Activated CD4-positive, alpha-beta T cell treated with anti-CD3 and anti-CD28 coated beads for 24 hours (primary cell): ENCODE measurements at places on chromosomes 12 and 14.

GRCh38 chr14:100325958-100326357 lies 2.8 kb downstream of the SLC25A47 start:
- no peak for DNase-seq

DNA sequence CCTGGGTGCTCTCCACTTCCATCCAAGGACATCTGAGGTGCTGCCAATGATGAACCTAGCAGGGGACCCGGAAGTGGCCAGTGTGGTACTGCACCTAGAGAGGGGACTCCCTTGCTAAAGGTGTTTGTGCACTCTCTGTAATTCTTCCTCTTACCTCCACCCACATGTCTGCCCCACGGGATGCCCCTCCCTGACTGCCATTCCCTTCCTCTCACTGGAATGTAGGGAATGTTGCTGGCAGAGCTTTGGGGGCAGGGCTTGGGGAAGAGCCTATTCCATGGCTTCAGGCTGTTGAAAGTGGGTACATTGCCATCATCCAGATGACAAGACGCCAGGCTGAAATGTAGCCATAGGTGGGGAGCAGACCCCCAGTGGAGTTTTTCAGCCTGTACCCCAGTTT lies 153.2 kb downstream of the SMOC1 start:
- no peak for DNase-seq

DNA sequence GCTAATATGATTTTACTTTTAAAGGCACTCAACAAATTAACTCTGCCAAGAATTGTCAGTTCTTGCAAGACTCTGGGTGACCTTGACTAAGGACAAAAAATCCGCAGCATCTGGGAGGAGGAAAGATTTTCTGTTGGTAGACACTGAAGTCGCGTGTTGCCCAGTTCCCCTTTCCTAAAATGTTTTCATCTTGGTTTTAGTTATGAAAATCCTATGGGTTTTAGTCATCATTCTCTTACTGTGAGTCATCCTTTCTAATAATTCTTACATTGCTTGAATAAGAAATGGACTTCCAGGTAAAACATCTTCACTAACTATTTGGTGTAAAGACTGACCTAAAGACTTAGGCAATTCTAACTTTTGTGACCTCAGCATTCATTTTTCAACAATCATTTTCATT lies 9.1 kb downstream of the GSG1 start:
- DNase-seq, result no peak

DNA sequence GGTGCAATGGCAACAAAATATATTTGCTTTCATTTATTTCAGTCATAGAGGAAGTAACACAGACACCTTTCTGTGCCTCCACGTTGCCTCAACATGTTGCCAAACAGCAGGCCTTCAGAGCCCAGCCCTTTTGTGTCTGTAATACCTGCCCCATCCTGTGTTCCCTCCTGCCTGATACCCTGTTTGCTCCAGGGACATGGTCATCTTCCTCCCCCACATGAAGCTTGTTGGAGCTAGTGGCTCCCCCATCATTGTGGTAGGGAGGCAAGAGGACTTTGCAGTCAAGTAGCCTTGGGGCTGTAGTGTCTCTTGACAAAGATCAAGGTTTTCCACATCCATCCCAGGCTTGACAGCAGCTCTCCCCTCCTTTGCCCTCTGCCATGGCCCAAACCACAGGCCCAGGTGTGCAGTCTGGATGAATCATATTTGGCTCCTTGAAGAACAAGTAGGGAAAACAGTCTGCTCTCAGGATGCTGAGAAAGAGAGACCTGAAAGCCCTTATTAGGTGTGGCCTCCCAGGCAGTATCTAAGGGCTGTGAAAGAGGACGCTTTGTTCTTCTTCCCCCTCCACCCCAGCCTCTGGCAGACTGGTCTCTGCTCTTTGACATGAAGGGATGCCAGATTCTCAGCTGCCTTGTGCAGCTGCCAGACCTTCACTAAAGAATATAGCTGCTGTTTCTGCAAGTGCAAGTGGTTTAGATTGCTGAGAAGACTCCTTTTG lies 329.0 kb downstream of the C12orf75 start:
- DNase-seq, result no peak

GRCh38 chr12:121131941-121132341 lies 735 bp upstream of the P2RX7 start:
- no peak for DNase-seq

DNA sequence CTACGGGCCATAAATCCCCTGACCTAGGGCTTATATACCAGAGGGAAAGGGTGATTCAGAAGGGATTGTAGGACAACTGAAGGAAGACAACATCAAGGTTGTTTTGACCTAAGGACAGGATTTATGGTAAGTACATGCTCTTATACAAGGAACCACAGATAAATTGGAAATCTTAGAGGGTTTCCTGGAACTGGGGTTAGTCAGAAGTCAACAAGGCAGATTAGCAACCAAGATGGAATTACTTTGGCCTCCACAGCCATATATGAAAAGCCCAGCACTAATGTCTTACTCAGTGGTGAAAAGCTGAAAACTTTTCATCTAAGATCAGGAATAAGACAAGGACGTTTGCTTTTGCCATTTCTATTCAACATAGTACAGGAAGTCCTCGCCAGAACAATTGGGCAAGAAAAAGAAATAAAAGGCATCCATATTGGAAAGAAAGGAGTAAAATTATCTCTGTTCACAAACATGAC lies 5.4 kb downstream of the TMBIM4 start:
- no peak for DNase-seq

- no peak for DNase-seq
Measured at GRCh38 chr14:33951183-33951840, 438 bp upstream of the EGLN3 start.
